Myocyte (in vitro differentiated cells): ENCODE measurements at places on chromosomes 2 and 18.

GRCh38 chr2:171253279-171253678, 92.6 kb upstream of the TLK1 start:
- DNase-seq = no peak

DNA sequence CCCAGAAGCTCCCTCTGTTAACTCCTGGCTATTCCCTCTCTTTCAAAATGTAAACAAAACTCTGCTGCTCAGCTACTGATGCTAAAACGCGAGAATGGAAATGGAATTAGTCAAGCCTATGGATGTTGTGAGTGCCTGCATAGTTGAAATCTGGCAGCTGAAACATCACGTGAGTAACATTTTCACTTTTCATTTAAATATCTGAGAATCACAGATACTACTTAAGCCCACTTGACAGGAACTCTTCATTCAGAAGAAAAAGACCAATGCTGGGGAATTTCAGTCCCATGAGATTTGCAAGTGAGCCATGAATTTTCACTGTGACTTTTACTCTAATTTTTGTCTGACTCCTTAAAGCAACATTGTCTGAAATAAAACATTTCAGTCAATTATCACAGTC, 215.3 kb upstream of the SESTD1 start:
- DNase-seq = peak; percentile 7

DNA sequence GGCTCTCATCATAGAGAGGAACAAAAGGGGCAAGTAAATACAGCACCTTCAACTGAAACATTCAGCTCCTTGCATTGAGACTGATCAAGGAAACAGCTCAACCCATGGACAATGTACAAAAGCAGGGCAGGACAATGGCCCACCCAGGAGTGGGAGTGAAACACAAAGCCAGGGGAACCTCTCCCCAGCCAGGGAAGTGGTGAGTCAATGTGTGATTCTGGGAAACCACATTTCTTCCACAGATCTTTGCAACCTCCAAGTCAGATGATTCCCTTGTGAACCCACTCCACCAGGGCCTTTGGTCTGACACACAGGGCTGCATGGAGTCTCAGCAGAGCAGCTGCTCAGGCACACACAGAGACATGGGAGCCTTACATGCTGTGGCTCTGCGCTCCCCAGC, 294.5 kb downstream of the NR4A2 start:
- DNase-seq = no peak

DNA sequence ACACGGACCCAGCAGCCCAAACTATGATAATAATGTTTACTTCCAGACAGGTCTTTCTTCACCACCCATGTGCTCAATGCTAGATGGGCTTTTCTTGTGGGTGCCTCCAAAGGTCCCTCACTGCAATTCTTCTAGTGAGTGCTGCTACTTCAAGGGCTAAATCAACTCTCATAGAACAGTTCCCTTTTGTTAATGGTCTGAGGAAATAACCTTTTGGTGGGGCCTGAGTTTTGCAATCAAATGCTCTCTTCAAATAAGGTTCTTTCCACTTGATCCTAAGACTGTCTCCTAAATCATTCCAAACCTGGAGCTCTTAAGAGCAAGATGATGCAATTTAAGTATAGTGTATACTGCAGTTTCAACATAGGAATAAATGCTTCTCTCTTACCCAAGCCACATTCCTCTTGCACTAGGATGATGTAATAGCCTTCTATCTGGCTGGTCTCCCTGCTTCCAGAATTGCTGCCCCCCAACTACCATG, 6.0 kb downstream of the NEMP2 start:
- DNase-seq = no peak

DNA sequence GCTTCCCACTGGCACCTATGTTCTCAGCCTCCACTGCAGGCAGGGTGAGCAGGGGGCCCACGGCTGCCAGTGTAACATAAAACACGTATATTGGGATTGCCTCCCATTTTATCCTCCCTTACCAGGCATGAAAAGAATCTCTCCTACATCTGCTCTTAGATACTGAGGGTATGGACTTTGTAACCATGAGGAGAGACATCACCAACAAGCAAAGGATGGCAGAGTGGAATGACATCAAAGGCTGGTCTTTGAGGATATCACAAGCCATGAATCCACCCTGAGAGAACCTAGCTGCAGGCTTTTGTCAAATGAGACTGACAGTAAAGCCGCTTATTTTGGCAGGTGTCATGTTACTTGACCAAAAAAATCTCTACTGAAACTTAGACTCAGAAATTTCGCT, 7.4 kb downstream of the NPHP1 start:
- no peak for DNase-seq

DNA sequence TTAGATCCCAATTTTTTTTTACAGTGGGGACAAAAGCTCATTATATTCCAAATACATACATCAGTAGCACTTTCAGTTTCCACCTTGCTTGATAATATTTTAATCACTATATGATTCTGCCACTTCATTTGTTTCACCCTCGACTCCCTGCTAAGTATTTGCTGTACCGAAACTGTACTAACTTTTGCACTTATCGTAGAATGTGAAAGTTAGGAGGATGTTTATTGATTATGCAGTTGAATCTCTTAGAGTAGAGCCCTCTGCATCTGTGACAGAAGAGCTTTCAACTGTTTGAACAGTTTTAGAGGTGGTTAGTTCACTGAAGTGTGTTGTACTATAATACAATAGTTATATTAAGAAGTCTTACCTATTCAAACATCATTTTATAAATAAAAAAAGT, 20.8 kb downstream of the NCOA1 start:
- DNase-seq = no peak

DNA sequence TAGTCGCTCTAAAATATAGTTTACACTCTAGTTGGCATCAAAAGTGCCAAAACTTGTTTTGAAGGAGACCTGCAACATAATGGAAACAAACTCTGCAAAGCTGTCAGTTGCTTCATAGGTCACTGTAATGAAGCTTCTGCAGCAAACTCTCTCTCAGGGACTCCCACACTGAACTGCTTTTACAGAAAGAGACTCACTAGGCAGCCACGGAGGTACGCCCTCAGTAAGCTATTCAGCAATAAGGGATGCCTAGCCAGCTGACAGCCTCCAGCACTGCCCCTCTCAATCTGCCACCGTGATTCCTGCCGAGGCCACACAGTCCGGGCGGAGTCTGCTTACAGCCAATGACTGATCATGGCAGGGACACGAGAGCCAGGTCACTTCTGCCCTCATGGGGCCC, 51.1 kb downstream of the COLEC12 start:
- no peak for DNase-seq

GRCh38 chr2:144515696-144516410, 4.1 kb downstream of the ZEB2 start:
- peak; percentile 64 for DNase-seq
